ENCODE measurements at places on chromosomes 12 and 14.

- no peak for DNase-seq
These were observed 175.9 kb downstream of the EMP1 start for GRCh38 chr12:13372386-13372785.

GRCh38 chr14:32121948-32122347 lies 44.8 kb downstream of the ARHGAP5 start:
- DNase-seq, result no peak

GRCh38 chr12:106141452-106141851 lies 2.7 kb upstream of the NUAK1 start:
- DNase-seq, result no peak

DNA sequence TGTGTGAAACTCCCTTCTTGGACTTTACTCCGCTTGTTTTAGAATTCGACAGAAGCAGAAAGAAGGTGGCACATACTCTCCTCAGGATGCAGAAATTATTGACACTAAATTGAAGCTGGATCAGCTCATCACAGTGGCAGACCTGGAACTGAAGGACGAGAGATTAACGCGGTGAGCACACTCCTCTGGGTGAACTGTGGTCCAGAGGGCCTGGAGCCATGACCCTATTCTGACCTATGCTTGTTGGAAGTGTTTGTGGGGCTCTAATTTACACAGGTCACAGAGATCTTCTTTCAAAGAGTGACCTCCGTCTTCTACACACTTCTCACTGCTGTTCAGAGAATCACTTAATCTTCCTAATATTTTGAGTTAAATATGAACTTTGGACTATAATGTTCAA lies 72.5 kb upstream of the MYF6 start:
- no peak for DNase-seq

Data from activated naive CD4-positive, alpha-beta T cell treated with Interleukin-2 at 50 U/mL for 16 hours (primary cell).